Activated CD4-positive, alpha-beta T cell treated with anti-CD3 and anti-CD28 coated beads, Interleukin-2, amount 50 U/mL, for 24 hours (primary cell): ENCODE measurements at places on chromosomes 16 and 17.

- DNase-seq = no peak
Observed at GRCh38 chr16:675884-676564, 553 bp downstream of the RHBDL1 start.

GRCh38 chr17:83099570-83100181 is 20.3 kb downstream of the METRNL start:
- no peak for DNase-seq

DNA sequence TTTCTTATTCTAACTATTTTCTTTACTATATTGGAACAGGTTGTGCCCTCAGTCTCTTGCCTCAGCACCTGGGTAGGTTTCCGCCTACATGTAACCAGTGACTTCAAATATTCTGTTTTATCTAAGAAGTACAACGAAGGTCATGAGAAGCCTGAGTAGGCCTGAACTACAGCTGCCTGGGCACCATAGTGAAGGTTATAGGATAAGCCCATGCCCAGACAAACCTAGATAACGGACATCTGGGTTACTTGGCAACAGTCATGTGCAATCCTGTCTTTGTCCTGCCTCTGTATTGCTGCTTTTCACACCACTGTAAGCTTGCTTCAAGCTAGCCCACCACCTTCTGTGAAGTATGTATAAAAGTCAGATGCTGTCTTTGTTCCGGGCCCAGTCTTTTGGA is 25.4 kb upstream of the ARL4D start:
- DNase-seq = no peak

DNA sequence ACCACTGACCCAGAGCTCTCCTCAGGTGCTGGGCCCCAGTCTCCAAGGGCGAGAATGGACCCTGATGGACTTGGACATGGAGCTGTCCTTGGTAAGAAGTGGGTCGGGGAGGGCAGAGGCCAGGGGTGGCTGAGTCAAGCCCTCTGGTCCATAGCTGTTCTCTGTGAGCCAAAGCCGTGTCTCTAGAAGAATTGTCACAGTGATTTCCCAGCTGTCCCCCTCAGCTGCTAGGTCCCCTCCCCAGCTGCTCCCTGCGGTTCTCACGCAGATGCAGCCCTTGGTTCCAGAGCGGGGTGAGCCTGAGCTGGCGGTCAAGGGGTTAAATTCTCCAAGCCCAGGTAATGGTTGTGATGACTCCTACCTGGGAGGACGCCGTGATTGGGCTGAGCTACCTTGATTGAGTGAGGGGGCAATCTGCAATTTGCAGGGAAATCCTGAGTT is 1.3 kb upstream of the NOL3 start:
- no peak for DNase-seq

DNA sequence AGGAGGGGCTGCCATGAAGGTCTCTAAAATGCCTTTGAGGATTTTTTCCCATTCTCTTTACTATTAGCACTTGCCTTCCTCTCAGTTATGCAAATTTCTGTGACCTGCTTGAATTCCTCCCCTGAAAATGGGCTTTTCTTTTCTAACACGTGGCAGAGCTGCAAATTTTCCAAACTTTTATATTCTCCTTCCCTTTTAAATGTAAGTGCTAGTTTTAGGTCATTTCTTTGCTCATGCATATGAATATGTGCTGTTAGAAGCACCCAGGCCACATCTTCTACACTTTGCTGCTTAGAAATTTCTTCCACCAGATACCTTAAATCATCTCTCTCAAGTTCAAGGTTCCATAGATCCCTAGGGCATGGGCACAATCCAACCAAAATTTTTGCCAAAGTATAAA is 11.8 kb downstream of the CLEC10A start:
- no peak for DNase-seq

GRCh38 chr16:79001156-79001967 is 599.2 kb downstream of the MAF start:
- no peak for DNase-seq

DNA sequence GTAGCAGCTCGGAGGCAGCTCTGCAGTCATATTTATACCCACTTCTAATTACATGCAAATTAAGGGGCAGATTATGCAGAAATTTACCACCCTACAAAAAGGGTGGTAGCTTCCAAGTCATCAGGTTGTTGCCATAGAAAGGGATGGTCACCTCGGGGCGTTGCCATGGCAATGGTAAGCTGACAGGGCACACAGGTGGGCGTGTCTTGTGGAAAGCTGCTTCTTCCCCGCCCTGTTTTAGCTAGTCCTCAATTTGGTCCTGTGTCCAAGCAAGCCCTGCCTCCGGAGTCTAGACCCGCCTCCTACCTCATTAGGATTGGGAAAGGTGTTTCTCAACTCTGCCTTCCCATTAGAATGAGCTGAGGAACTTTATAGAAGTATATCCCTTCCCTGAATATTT is 98.7 kb downstream of the HS3ST2 start:
- no peak for DNase-seq

DNA sequence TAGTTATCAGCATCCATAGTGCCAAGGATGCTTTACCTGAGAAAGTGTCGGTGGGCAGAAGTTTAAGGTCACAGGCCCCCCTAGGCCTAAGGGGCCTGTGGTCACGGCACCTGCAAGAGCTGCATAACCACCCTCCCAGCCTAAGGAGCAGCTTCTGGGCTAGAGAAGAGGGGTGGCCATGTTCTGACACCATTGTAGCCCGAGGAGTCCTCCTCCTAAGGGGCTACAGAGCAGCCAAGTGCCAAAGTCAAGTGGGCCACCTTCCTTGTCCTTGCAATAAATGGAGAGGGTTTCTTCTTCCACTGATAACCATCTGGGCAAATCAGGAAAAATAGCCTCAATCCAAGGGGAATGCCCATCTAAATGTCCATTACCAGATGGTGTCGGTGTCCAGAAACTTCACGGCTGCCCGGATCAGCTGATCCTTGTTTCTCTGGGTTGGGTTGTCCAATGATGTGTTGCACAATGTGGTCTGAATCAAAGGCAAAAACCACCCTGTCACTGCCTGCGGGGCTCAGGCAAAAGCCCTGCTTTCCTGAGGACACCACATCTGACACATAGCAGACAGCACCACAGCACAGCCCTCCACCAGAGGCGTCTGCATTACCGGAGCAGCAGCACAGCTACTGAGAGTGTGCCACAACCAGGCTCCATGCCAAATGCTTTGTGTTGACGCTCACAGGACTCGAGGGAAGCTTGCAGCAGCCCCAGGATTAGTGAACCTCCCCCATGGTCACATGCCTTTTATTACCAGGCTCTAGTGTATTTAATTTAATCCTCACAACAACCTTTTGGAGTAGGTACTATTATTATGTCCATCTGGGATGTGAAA is 12.8 kb downstream of the ATPAF2 start:
- no peak for DNase-seq

DNA sequence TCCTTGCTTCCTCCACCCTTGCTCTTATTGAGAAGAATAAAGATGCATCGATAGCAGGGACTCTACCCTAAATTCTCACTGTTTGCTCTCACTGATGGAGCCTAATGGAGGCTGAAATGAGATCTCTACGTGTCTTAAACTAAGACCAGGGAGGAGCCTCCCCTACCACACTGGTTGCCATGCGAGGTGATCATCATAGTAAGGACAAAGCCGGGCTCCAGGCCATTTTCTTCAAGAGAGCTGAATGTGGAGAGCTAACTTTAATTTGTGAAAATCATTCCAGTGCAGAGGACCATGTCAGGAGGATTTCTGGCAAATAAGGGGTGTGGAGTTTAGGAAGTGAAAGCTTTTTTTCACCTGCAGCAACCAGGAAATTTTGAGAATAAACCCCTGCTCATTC is 5.6 kb downstream of the CDH11 start:
- DNase-seq = no peak

GRCh38 chr16:1929105-1929504 is 10.9 kb upstream of the HS3ST6 start:
- no peak for DNase-seq

DNA sequence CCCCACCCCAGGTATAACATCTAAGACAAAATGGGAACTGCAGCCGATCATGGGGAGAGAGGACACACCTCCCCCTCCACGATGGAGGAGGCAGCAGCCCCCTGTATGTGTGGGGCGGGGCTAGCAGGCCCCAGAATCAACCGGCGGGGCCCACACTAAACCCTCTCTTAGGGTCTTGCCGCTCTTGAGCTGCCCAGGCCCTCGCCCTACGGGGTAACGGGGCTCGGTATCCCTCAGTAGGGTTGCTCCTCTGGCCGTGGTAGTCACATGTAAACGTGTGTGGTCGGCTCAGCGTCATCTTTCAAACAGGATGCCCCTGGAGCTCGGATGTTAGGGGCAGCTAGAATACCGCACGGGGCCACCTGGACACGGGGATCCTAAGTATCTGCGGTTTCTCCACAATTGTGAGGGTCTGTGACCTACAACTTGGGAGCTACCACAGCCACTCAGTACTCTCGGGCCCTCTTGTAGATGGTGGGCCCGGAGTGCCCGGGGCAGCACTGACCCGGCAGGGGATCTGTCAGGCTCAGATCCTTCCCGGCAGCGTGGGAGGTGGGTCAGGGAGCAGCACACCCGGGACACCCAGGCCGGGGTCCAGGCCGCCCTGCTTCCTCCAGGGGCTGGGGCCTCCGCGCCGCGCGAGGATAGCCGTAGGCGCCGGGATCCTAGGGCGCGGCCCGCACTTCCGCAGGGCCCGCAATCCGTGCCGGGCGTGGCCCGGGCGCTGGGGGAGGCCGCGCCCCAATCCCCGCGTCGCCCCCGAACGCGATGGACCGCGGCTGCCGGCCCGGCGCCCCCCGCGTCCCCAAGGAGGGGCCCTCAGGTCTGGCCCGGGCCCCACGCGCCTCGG is 781 bp downstream of the ARHGDIA start:
- DNase-seq = no peak

DNA sequence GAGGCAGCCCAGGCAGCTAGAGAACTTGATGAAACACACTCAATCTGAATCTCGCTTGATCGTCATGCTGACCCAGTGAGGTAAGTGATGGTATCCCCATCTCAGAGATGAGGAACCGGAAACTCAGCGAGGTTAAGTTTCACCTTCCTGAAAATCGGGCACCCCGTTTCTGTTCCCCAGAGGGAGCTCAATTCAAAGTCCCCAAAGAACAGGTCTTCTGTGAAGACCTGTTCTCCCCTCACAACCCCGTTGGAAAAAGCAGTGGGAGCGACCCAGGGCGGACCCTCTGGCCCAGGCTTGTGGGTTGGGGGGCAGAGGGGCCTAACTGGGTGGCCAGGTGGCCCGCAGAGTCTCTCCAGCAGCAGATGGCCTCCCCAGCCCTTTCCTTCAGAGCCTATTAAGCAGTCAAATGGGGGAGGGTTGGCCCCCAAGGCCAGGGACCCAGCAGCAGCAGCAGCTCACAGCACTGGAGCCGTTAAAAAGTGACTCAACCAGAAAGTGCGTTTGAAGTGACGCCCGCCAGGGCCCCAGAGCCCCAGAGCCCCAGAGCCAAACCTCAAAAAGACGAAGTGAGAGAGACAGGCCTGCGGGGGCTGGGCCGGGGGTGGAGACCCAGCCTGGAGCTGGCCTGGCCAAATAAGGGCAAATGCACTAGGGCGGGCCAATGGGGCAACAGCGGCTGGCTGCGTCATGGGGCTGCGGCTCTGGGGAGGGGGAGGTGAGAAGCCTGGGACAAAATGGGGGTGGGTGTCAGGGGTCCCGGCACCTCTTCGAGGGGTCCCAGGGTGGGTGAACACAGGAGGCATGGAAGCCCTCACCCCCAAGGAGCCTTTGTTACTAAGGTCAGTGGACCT is 9.2 kb upstream of the TSPOAP1 start:
- peak; percentile 81 for DNase-seq
